ENCODE measurements at places on chromosomes 2 and 18.

DNA sequence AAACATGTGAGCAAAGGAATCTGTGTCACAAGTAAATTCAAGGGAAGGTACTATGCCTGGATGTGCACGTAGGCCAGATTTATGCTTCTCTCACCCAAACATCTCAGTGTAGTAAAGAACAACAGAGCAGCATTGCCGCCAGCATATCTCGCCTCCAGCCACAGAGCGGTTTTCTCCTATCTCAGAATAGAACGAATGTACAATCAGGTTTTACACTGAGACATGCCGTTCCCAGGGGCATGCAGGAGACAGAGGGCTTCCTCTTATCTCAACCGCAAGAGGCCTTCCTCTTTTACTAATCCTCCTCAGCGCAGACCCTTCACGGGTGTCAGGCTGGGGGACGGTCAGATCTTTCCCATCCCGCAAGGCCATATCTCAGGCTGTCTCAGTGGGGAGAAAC, 175.3 kb downstream of the RPIA start:
- peak; percentile 70 for DNase-seq

DNA sequence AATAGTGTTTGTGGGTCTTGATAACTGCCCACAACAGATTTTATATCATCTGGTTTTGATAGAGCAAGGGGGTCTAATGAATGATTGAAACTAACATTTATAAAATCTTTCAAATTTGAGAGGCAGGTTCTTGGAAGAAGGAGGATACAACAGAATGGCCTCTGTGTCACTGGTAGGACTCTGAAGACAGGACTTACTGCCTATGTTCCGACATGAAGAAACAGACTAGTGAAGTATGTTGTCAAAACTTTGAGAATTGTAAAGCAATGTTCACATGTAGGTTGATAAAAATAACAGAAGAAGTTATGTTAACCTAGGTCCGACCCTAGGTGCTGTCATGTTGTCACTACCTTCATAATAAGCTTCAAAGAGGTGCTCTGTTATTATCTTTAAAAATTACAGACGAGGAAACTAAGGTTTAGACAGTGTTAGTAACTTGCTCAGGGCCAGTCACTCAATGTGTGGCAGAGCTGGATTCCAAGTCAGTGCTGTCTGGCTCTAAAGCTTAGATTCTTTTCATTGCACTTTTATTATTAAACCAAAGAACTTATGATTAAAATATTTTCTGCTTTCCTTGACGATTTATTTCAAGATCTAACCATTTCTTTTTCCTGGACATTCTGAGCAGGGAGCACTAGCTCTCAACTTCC, 146.2 kb downstream of the RPIA start:
- DNase-seq = no peak

- no peak for DNase-seq
Observed at GRCh38 chr2:49839818-49840217, 685.5 kb upstream of the FSHR start.

DNA sequence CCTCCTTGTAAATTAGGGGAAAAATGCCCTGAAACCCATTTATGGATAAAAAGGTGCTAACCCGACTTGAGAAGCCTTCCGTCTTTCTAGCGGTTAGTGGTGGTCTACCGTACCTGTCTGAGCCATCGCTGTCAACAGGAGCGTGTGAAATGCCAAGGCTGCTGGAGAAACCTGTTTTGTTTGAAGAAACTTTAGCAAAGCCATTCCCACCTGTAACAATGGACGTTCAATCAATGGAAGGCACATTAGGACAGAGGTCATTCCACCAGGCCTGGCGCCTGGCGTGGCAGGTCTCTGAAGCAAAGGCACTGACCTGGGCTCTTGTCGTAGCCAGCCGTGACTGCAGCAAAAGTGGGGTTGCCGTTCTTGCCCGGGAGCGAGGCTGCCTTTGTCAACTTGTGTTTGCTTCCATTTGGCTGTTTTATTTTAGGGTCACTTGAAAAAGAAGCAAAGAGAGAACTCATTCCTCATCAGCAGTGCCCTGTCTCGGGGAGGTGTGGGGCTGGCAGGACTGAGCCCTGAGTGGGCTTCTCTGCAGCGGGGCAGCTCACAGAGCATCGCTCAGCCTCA, 47.2 kb downstream of the ZAP70 start:
- no peak for DNase-seq

GRCh38 chr2:56170504-56170903, 13.3 kb upstream of the CCDC85A start:
- DNase-seq = peak; percentile 56

GRCh38 chr2:100257939-100258338, 64.4 kb downstream of the LONRF2 start:
- DNase-seq = no peak

GRCh38 chr2:147888680-147889079, 43.9 kb downstream of the ACVR2A start:
- DNase-seq = no peak

GRCh38 chr2:30185178-30185577, 38.4 kb downstream of the YPEL5 start:
- DNase-seq = peak; percentile 89

DNA sequence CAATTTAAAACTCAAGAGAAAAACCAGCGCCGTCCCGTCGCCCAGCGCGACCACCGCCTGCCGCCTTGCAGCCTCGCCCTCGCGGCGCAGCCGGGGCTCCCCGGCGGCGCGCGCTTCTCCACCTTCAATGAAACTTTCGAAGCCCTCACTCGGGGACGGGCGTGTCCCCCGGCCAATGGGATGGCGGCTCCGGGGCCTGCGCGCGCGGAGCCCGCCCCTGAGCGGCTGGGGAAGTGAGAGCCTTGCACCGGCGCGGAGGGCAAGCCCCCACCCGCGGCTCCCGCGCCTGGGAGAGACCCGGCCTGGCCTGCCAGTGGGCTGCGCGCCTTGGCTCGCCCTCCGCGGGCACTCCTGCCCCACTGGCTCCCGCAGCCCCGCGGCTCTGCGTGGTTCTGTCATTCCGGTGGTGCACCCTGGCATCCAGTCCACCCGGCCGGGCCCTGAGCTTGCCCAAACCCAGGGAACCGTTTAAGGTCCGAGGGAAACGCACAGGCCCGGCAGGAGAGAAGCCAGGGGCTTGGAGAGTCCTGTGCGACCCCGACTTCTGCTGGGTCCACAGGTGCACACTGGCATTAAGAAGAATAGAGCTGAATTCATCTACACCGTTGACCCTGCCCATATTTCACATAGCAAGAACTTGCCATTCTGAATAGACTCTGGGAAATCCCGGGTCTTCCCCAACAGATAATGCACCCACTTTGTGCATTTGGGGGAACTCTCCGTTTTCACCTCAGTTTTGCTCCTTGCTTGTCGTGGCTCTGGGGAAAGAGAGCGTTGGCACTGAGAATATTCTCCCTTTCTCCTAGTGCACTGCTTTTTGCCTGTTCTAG, at the start of gene PIEZO2:
PIEZO2 (minus strand) TSS at position 129 of the 830 bp plus-strand sequence. CDS start 981 bp downstream, outside the sequence.
- peak; percentile 58 for DNase-seq

GRCh38 chr2:98693477-98693876, 37.5 kb downstream of the MGAT4A start:
- no peak for DNase-seq

DNA sequence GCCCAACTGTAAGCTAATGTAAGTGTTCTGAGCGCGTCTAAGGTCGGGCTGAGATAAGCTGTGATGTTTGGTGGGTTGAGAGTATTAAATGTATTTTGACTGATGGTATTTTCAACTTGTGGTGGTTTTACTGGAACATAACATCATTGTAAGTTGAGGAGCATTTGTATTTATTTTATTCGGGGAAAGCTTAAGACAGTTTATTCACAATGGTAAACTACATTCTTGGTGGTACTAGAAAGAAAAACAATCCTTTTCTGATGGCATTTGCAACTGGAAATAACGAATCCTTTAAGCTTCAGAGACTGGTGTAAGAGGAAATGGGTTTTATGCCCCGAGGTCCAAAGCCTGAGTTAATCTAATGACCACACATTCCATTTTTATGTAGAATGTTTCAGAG, 283.3 kb upstream of the NETO1 start:
- DNase-seq = no peak

DNA sequence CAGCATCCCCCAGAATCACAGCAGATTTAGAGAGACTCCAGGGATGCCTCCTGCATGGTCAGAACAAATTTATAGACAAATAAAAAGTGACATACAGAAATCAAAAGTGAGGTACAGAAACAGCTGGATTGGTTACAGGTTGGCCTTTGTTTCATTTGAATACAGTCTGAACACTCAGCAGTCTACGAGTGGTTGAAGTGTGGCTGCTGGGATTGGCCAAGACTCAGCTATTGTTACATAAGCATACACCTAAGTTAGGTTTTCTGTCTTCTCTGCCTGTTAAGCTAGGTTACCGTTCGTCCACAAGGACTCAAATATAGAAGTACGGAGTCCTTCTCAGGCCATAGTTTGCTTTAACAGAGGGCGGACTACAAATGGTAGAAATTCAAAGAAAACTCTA, 262.4 kb upstream of the SLC14A2 start:
- no peak for DNase-seq

- DNase-seq = no peak
Observed at GRCh38 chr18:59536166-59536565, 161.1 kb downstream of the CCBE1 start.

DNA sequence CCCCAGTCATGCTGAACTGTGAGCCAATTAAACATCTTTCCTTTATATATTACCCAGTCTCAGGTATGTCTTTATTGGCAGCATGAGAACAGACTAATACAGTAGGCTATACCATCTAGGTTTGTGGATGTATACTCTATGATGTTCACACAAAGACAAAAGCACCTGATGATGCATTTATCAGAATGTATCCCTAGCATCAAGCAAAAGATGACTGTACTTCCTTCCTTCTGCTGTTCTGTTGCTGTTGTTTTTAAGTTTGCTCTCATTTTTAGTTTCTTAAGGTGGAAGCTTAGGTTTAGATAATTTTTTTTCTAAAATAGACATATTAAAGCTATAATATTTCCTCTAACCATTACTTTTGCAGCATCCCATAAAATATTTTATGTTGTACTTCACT, 12.4 kb downstream of the ZSCAN30 start:
- DNase-seq = no peak

DNA sequence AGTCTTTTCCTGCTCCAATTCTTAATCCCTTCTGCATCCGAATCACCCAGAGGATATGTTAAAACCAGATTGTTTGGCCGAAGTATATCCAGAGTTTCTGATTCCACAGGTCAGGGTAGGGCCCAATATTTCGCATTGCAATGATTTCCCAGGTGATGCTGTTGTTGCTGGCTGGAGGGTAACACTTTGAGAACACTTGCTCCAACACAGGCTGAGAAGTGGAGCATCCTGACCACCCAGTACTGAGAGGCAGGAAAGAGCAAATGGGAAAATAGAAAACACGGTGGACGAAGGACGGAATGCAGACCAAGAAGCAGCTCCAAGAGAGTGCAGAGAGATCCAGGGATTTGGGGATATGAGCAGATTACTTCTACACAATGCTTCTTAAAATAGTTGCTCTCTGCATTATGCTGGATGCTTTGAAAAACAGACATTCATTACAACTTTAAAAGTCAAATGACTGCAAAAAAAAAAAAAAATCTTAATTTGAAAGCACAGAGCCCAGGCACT, 362.2 kb upstream of the SLC14A2 start:
- no peak for DNase-seq

Data from amniotic epithelial cell (primary cell).